NCI-H345 (cell line): ENCODE measurements at places on chromosomes 2 and 18.

DNA sequence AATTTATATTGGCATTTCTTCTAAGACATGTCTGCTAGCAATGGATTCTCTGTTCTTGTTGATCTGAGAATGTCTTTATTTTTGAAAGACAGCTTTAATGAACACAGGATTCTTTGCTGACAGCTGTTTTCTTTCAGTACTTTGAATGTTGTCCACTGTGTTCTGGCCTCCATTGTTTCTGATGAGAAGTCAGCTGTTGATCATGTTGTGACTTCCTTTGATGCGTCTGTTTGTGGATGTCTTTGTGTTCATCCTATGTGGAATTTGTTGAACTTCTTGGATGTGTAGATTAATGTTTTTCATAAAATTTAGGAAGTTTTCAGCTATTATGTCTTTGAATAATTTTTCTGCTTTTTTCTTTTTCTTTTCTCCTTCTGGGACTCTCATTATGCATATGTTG is 39.8 kb upstream of the KCNF1 start:
- no peak for DNase-seq

GRCh38 chr18:43405097-43405496 is 127.8 kb upstream of the SYT4 start:
- DNase-seq: no peak

DNA sequence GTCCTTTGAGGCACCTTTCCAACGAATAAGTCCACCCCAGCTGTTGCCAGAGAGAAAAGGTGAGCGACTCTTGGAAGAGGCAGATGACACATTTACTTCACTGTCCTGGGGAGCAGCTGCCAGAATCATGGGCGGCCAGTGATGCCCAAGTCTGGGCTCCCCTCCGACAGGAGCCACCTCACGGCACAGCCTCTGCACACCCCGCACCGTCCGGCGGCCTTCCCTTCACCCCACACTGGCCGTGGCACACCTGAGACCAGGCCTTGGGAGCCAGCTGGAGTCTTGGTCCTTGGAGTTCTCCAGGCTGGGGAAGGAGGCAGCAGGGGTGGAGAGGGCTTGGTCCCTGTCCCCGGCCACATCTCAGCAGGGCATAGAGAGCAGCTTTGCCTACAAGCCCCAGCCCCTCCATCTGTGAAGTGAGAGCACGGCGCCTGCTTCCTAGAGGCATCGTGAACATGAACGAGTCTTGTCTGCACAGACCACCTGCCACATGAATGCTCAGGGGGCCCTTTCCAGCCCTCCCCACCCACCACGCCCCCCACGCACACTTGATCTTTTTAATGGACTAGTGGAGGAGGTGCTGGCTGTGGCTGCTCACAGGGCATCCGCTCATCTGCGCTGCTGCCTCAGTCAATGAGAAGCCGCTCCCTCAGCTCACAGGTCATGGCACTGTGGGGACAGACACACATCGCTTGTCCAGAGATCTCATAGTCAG is 400.2 kb upstream of the MYT1L start:
- DNase-seq: no peak

- DNase-seq: no peak
Observed at GRCh38 chr2:48092846-48093803, 186.8 kb upstream of the FBXO11 start.

DNA sequence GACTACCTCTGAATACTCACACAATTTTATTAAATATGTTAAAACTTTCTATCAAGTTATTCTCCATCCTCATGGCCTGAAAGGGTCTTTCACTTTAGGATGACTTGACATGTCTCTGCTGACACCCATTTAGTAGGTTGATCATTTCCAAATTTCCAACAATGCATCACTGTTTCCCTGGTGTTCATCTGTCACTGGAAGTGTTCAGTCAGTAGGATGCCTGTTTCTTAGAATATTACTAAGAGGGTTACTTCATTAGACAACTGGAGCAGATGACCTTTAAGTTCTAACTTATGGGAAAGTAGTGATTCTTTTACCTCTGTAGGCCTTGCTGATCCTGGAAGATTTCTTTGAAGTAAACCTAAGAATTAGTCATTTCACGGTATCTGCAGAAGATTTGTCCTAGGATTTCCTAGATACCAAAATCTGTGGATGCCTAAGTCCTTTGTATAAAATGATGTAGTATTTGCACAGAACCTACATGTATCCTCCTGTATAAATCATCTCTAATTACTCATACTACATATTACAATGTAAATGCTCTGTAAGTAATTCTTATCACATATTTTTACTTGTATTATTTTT is 77.7 kb downstream of the MAP3K20 start:
- no peak for DNase-seq

DNA sequence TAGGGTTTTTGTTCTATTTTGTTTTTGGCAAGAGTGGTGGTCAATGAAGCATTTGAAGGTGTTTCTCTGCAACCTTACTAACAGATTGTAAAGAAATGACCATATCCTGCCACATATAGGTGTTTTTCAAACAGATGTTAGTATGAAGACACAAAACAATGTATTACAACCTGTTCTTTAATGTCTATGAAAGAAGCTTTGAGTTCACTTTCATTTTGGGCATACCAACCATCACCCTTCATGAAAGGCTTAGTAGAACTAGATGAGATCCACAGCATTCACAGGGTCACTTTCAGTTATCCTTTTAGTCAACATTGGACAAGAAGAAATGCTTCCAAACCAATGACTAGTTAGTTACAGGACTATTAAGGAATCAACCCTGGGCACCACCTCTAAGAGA is 95.1 kb downstream of the EHBP1 start:
- DNase-seq: no peak

DNA sequence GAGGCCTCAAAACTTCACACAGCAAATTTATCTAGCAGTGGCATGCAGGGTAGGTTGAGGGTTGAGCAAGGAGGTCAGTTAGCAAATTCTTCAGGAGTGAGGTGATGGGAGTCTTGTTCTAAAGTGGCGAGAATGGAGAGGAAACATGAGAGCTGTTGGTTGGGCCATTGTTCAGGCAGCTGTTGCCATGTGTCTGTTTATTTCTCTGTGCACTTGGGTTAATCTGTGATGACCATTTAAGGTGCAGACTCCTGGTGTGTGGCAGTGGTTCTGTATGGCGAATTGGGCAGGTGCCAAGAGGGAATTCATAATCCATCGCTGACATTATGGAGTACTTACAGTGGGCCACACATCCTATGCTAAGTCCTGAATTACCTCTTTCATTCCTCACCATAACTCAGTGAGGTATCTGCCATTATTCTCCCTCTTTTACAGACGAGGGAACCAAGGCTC is 30.4 kb downstream of the TMEM178A start:
- DNase-seq: peak; percentile 90

DNA sequence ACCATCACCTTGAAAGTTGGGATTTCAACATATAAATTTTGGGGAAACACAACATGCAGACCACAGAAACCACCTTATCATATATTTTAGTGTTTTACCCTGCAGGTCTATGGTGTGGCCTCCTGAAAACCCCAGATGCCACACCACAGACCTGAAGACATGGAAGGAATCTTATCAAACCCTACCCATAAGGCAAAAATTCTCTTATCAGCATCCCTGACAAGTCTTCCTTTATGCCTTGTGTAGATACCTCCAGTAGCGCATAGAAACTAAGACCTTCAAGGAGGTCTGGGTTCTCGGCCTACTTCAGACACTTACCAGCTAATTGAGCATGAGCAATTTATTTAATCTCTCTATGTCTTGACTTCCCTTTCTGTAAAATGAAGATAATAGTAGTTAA is 59.1 kb upstream of the SLC14A2 start:
- DNase-seq: no peak

DNA sequence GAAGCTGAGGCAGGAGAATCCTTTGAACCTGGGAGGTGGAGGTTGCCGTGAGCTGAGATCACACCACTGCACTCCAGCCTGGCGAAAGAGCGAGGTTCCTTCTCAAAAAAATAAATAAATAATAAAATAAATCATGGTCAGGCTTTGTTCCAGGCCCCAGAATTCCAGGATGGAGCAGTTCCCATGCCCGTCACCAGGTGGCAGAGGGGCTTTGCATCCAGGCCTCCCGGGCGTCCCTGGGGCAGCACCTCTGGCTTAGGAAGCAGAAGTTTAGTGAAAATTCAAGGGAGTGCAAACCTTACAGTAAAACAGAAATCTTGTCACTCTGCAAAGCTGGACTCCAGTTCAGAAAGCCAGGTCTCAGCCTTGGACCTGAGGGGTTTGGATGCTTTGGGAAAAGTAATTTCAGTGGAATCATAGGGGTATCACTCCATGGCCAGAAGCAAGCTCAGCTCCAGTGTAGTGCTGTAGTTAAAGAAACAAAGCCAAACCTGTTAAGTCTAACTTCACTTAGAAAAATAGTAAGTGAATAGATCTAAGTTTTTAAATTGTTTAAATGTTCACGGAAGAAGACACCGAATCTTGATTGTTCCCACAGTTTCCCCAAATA is 512.7 kb downstream of the CMPK2 start:
- DNase-seq: peak; percentile 42

- DNase-seq: no peak
Observed at GRCh38 chr2:185676316-185676715, 62.3 kb upstream of the FSIP2 start.

GRCh38 chr2:201520201-201520600 is 68.7 kb downstream of the STRADB start:
- DNase-seq: no peak

DNA sequence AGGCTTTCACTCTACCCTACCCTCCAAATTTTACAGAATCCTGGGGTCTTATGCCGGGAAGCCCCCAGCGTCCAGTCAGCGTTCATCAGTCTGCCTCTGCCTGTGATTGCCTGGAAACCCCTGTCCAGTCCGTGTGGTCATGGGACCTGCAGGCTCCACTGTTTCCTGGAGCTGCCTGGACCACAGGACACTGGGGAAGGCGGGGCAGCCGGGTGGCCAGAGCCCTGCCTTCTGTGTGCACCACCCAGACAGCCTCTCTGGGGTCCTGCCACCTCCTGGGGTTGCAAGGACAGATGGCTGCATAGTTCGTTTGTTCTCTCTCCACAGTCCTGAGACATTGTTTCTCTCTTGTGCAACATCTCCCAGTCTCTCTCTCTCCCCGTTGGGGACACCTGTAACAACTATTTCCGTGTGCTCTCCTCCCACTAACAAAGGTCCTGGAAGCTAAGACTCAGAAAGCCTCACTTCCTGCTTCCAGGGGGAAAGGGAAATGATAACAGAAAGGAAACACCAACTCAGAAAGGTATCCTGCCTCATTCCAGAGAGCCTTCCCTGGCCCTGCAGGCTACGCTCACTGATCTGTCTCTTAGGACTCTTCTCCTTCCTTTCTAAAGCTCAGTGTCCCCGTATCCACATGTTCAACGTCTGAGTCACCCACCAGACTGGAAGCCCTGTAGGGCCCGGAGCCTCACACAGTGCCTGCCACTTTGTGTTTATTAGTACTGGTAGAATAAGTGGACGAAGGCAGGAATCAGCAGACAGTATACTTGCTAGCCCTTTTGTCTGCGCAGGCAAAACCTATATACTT is 192.8 kb upstream of the RAB12 start:
- DNase-seq: no peak

- DNase-seq: no peak
Observed at GRCh38 chr18:49052891-49053644, 102.3 kb upstream of the SMAD7 start.

DNA sequence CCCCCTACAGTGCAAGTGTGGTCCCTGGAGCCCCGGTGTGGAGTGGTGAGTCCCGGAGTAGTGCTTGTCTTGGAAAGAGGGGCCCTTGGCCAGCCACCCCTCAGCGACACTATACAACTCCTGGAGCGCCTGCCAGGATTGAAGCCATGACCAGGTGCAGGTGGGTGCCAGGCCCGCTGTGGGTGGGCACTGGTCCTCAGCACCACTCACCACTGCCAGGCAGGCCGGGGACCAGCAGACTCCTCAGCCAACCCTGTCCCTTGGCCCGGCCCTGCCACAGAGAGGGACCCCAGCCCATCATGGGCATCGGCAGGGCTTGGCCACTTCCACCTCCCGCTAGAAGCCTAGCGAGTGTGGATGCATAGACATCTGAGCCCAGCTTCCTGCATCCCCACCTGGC is 42.2 kb downstream of the STK25 start:
- DNase-seq: no peak

DNA sequence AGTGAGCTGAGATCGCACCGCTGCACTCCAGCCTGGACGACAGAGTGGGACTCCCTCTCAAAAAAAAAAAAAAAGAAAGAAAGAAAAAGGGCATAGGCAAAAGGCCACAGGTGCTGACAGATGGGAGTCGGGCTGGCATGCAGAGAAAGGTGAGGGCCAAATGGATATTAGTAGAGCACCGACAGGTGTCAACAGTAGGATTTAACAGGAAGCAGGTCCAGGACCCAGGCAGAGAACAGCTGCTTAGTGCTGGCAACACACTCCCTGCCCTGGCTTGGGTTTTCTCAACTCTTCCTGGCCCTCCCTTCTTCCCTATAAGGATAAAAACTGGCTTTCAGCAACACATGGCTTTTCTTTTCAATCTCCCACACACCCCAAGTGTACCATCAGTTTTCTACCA is 84.9 kb downstream of the MRO start:
- DNase-seq: no peak

DNA sequence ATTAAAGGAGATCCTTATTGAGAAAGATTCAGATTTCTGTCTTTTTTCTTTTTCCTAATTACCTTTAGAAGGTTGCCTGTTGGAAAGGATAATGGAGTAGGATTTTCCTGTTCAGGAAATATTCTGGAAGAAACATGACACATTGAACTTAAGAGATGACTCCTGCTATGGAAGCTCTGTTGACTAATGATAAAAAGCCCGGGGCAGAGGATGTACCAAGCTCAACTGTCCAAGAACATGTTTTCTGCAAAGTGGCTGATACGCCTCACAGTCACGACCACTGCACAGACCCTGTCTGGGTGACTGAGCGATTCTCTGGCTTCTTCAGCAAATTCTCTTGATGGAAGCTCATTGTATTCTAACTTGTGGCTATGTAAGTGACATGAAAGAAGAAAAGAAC is 86.2 kb upstream of the THOC1 start:
- no peak for DNase-seq

DNA sequence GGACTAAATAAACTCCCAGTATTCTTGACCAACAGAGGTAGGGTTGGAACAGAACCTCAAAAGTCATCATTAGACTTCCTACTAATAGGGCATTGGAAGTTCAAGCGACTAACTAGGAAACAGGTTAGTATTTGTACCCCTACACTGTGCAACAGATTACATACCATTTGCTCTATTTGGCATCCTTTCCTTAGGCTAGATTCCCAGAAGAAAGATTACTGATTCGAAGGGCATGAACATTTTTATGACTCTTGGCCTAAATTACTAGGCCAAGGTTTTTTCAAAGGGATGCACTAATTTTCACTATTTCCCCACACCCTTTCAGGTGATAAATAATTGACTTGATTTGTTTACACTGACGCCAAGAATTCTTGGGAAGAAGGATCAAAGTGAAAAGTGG is 104.8 kb upstream of the CYP1B1 start:
- DNase-seq: no peak
